ENCODE measurements at places on chromosomes 2 and 18.

- no peak for DNase-seq
These were observed 197.5 kb downstream of the CDH20 start for GRCh38 chr18:61530681-61531080.

- DNase-seq = no peak
These were observed 131.3 kb downstream of the TPO start for GRCh38 chr2:1544478-1545069.

DNA sequence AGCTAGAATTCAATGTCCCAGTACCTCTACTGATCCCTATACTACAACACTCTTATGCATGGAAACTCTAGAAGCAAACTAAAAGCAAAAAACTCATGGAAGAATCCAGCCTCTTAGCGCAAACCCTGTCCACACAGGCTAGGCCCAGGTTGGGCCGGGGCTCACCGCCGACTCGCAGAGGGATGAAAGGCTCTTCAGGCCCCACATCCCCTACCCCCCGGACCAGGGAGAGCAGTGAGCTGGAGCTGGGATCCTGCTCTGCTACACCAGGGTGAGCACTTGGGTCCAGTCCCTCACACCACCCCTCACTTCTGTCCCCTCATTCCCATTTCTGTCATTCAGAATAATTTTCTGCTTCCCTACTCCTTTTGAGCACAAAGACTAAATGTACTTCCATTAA lies 2.0 kb downstream of the OST4 start:
- no peak for DNase-seq

- DNase-seq = no peak
These were observed 776 bp upstream of the SPEG start for GRCh38 chr2:219433666-219434467.

DNA sequence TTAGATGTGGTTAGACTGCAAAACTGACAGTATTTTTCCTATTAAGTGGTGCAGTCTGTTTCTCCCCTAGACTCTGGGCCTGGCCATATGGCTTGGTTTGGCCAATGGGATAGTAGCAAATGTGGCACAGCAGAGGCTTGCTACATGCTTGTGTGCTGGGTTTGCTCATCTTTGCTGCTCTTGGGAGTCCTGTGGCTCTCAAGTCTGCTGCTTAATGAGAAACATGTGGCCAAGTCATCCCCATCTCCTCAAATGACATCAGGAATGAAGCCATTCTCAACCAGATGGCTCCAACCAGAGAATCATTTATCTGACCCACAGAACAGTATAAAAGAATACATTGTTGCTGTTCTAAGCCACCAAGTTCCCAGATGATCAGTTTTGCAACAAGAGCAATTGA lies 57.1 kb upstream of the PAX3 start:
- DNase-seq = no peak

GRCh38 chr18:62106271-62106670 lies 80.6 kb downstream of the PIGN start:
- no peak for DNase-seq

GRCh38 chr2:120330946-120331822 lies 14.8 kb upstream of the INHBB start:
- no peak for DNase-seq

- no peak for DNase-seq
These were observed 35.8 kb upstream of the KCNH7 start for GRCh38 chr2:162874412-162874811.

DNA sequence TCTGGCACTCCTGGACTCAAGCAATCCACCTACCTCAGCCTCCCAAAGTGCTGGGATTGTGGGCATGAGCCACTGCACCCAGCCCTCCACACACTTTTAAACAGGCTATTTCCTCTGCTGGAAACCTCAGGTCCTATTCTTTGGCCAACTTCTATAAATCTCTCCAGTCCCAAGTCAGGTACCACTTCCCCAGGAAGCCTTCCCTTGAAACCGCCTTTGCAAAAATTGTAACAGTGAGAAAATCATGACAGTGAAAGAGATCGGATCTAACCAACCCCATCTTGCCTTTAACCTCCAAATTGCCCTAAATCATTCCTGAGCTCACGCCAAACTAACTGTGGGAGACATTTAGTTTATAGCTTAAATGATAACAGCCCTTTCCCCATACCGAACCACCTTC lies 67.3 kb upstream of the CABLES1 start:
- DNase-seq = no peak

DNA sequence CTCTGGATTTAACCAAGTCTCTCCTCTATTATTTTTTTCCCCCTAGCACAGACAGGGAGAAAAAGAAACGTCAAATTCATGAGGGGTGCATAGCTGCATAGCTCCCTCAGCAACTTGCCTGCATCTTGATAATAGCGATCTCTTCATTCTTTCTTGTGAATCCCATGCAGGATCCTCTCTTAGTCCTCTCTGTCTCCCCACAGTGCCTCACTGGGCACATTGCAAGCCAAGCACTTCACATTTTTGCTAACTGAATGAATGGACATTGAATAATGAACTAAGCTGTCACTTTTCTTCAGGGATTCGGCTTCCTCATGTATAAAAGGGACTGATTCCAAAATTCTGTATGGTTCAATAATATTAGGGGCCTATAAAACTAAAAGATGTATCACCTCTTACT lies 2.9 kb upstream of the EPB41L3 start:
- no peak for DNase-seq

DNA sequence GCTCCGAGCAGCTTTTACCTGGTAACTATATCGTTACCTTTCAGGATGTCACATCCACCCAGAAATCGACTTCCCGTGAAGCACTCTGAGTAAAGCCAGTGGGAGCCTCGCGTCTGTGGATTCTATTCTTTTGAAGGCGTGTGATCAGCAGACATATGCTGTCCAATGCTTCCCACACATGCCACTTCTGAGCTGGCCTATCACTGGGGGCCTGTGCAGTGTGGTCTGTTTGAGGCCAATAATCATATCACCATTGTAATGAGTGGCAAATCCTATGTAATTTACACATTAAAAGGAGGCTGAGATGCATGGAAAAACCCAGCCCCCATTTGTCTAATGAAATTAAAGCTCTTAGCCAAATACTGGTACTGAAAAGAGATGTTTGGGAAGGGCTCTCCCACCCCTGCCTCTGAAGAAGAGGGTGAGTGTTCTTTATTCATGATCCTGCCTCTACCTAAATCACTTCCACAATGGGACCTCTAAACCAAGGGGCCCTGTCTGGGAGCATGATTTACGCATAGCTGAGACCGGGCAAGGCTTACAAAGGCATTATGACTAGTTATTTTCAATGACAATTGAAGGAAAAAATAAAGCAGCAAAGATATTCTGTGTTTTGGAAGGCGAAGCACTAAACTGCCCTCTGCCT lies 686.8 kb downstream of the ZEB2 start:
- no peak for DNase-seq

GRCh38 chr2:114022360-114023085 lies 132.6 kb downstream of the ACTR3 start:
- no peak for DNase-seq

DNA sequence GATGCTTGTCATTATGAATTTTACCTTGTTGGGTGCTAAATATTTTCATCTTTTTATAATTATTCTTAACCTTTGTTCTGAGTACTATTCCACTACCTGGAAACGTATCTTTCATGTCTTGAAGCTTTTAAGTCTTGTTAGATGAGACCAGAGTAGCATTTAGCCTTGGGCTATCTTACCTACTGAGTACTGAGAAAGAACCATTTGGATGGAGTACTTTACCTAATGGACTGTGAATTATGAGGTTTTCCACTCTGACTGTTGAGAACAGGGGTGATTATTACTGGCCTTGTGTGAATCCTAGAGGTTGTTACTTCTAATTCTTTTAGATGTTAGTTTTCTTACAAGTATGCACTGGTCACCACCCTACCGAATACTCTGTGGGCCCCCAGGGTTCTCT lies 63.5 kb downstream of the CCDC102B start:
- no peak for DNase-seq

DNA sequence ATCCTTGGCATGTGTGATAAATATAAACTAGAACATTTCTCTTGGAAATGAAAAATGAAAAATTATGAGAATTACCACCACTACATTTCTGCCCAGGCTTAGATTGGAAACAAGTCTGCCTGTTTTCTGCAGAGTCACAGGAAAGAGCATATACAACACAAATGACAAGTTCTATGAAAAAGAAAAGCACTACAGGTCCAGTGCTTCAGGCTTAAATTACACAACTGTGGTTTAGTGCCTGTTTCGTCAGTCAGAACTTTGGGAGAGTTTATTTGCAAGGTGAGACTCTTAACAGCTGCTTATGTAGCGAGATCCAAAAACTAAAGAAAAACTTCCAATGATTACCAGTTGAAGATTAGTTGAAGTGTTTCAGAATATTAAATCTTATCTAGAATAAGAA lies 68.9 kb downstream of the RTN4 start:
- DNase-seq = no peak

GRCh38 chr18:52007105-52007504 lies 332.9 kb upstream of the DCC start:
- no peak for DNase-seq

- DNase-seq = no peak
These were observed 101.0 kb upstream of the LMAN1 start for GRCh38 chr18:59460072-59460420.

DNA sequence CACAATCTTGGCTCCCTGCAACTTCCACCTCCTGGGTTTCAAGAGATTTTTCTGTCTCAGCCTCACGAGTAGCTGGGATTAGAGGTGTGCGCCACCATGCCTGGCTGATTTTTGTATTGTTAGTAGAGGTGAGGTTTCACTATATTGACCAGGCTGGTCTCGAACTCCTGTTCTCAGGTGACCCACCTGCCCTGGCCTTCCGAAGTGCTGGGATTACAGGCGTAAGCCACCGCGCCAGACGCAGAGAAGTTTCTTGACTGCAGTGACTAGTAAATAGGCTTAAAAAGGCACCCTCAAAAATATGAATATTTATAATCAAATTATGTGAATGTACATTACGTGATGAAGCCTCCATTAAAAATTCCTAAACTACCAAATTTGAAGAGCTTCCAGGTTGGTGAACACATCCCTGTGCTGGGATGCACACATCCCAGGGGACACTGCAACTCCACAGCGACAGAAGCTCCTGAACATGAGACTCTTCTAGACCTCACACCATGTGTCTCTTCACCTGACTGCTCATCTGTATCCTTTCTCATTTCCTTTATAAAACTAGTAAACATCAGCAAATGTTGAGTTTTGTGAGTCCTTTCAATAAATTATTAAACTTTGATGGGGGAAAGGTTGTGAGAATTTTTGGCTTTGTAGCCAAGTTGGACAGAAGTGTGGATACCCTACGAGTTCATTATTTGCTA lies 203.3 kb upstream of the SPOPL start:
- DNase-seq = no peak

DNA sequence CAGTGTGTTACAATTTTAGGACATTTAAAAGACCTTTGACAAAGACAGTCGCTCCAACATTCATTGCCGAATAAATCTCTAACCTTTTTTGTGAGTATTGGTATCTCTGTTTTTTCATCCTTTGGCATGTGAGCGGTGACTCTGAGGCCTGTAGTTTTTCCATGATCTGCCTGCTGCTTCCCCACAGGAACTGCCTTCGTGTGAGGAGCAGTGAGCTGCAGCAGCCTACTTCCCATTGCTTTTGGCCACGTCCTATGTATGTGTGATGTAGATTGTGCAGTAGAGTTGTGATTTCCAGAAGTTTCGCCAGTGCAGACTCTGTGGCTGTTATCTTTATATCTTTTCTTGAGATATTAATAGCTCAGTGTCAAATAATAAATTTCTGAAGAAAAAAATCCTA lies 79.8 kb downstream of the UGGT1 start:
- no peak for DNase-seq

GRCh38 chr18:79396431-79397246 lies 909 bp downstream of the NFATC1 start:
- no peak for DNase-seq
